Stimulated activated CD4-positive, alpha-beta T cell treated with anti-CD3 and anti-CD28 coated beads, Interleukin-2, amount 100 ng/mL, for 4 hours (primary cell): ENCODE measurements at places on chromosomes 12 and 14.

DNA sequence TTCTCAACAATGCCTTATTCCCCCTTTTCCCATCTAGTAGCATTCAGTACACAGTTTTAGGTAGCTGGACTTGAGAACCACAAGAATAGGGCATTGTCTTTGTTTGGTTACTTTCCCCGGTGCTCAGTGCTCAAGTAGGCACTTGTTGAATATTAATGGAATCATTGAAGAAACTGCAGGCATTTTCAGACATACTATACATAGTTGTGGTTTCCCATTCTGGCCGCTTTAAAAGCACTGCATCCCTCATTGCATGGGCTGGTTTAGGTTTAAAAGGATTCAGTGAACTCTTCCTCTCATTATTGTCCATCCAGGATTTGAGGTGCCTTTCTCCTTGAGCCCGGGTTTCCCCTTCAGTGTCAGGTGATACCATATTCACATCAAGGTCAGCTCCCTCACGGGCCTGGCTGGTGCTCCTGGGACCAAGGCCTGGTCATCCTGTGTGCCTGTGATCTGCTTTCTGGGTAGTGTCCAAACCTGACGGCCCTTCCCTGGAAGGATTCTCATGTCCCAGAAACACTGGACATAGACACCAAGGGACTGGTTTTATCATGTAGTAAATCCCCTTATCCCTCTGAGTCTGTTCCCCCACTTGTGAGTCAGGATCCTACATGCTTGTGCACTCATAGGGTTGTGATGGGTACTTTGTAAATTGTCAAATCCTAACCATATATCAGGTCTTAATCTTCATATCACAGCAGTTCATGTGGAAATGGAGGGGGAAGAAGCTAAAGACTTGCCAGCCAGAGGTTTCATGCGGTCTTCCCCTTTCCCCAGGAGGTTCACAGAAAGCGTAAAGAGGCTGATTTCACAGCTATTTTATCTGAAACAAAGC, 7.4 kb downstream of the TCP11L2 start:
- DNase-seq: no peak

GRCh38 chr14:56678838-56679237, 99.2 kb downstream of the TMEM260 start:
- no peak for DNase-seq

DNA sequence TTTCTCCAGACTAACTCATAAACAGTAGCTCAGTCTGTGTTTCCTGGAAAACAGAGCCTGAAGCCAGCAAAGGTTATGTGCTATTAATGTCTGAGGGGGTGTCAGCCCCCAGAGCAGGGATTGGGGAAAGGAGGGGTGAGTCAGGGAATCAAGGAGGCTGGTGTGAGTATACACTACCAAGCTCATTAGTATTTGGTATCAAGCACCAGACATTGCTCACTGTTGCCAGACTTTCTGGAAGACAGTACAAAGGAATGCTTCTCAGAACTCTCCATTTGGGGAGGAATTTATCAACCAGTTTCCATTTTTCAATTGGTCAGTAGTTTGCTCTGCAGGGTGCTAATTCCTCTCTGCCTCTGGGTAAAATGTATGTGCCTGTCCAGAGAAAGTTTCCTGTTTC, 443.4 kb downstream of the GLT1D1 start:
- no peak for DNase-seq

DNA sequence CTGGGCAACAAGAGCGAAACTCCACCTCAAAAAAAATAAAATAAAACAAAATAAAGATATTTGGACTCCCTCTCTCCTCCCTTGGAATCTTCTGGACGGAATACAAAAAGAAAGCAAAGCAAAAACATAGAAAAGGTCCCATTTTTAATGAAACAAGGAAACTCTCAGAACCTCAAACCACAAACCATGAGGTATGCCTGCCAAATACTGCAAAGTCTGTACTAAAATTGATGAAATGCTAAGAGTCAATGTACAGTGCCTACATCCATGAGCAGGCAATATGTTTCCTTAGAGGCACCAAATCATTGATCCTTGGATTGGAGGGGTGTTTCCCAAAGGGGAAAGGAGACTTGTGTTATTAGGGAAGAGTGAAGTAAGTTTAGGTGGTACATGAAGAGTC, 8.2 kb upstream of the RPS6KA5 start:
- DNase-seq: no peak

- DNase-seq: no peak
Measured at GRCh38 chr12:79424109-79424721, 266.5 kb downstream of the PAWR start.

DNA sequence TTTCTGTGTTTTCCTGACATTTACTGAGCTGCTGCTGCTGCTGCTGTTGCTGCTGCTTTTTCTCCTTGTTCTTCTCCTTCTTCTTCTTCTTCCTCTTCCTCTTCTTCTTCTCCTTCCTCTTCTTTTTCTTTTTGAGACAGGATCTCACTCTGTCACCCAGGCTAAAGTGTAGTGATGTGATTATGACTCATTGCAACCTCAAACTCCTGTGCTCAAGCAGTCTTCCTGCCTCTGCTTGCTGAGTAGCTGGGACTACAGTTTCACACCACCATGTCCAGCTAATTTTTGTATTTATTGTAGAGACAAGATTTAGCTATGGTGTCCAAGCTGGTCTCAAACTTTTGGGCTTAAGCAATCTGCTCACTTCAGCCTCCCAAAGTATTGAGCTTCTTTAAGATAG, 95.8 kb downstream of the TMTC3 start:
- DNase-seq: no peak

- DNase-seq: no peak
Measured at GRCh38 chr14:53979747-53980642, 23.4 kb upstream of the BMP4 start.

GRCh38 chr14:58100735-58101368, 51.2 kb downstream of the ARMH4 start:
- no peak for DNase-seq

GRCh38 chr14:45198551-45198950, 54.5 kb downstream of the MIS18BP1 start:
- DNase-seq: no peak

DNA sequence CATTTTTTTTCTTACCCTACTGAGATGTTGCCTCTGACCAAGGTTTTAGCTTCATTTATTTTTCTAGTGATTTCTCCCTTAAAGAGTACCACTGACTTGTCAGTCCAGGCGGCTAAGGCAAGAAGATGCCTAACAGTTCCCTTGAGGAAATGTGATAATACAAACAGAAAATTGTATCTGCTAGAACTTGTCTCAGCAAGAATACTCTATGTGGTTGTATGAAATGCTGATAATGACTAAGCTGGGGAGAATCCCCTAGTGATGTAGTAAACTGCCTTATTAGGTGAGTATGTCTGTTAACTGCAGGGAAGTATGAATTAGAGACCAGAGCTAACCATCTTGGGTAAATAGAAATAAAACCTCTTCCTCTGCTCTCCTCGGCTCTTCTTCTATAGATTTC, 6.7 kb downstream of the C12orf54 start:
- DNase-seq: no peak

DNA sequence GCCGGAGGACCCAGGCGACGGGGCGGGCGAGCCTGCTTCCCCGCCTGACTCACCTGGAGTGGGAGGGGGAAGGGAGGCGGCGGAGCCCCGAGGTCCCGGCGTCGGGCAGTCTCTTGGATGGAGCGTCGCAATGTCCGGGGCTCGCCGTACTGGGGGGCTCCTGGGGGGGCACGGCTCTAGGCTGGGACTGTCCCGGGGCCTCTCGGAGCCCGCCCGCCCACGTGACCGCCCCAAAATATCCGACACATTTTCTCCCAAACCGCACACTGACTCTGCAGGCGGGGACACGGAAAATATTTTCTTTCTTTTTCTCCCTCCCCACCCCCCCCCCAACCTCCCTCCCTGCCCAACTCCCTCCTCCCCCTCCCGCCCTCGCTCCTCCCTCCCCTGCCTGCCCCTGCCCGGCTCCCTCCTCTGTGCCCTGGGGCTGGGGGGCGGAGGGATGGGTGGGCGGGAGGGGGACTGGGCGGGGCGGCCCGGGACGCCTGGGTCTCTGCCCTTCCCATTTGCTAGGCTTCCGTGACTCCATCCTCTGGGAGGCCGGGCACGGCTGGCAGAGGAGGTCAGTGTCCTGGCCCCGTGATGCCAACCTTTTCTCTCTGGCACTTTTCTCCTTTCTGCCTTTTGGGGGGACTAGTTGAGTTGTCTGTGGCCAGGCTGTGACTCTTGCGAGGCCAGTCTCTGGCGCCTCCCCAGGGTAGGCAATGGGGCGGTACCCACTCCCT, at the start of gene RARG:
RARG (minus strand) TSS at position 289 of the 725 bp plus-strand sequence. CDS start 4,664 bp downstream, outside the sequence.
- DNase-seq: peak; percentile 75

GRCh38 chr12:27220055-27220987, 23.8 kb upstream of the STK38L start:
- DNase-seq: no peak

GRCh38 chr12:4610481-4610880, 38.4 kb downstream of the AKAP3 start:
- DNase-seq: no peak

DNA sequence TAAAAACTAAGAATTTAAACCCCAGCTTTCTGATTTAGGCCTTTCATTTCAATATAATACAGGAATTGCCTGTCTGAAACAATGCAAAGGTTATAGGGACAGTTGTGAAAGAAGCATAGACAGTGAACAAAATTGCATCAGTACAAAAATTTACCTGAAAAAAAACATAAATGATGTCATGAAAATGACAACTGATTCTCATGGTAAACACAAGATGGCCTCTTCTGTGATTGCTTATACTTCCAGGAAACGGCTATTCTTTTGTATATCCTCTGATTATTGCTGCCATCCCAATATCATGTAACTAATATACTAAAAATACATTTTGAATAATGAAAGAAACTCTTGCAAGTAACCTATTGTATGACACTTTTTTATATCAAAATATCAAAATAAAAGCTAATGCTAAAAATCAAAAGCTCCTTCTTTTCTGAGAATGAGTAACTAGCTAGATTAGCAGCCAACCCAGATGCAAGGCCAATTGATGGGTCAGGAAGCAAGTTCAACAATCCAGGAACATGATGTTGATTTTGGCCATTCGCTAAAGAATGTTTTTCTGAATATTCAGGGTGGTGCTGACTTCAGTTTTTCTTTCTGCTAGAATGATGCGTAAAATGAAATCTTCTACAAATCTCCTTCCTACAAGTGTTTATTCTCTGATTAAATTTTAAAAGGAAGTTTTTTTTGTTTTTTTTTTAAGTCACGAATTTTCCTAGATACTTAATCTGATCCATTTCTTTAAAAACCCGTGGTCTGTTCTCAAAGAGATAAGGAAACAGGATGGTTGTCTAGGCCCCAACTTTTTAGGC, 83.6 kb downstream of the ALX1 start:
- no peak for DNase-seq

DNA sequence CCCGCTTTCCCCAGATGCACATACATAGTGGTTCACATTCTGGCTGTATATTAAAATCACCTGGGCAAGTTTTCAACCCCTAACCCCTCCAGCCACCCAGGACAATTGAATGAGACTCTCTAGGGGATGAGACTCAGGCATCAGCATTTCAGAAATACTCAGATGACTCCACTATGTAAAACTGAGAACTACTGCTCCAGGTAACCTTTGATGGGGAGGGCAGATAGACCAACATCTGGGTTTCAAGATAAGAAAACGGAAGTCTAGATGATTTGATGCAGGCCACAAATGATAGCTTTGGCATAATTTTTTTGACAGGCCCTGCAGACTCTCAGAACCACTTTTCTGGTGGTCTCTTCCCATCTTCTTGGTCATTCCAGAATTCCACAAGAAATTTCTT, 341.1 kb downstream of the EMP1 start:
- no peak for DNase-seq

GRCh38 chr12:9694241-9694640, 24.7 kb downstream of the CLEC2D start:
- DNase-seq: no peak

- no peak for DNase-seq
Measured at GRCh38 chr12:17640615-17641014, 449.4 kb downstream of the RERGL start.

DNA sequence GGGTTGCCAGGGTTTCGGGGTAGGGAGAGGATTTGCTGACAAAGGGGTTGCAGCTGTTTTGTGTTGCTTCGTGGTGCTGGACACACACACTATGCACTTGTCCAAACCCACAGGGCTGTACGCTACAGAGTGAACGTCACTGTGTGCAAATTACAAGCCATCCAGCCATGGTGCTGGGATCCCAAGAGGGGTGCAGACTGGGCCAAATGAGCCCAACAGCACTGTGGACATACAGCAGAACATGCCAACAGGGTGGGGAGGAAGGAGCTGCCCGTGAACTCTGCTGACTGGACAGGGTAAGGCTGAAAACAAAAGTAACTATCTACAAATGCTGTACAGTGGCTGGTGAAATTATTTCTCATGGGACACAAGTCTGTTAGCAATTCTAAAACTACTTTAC, 25.2 kb downstream of the POLE start:
- no peak for DNase-seq

DNA sequence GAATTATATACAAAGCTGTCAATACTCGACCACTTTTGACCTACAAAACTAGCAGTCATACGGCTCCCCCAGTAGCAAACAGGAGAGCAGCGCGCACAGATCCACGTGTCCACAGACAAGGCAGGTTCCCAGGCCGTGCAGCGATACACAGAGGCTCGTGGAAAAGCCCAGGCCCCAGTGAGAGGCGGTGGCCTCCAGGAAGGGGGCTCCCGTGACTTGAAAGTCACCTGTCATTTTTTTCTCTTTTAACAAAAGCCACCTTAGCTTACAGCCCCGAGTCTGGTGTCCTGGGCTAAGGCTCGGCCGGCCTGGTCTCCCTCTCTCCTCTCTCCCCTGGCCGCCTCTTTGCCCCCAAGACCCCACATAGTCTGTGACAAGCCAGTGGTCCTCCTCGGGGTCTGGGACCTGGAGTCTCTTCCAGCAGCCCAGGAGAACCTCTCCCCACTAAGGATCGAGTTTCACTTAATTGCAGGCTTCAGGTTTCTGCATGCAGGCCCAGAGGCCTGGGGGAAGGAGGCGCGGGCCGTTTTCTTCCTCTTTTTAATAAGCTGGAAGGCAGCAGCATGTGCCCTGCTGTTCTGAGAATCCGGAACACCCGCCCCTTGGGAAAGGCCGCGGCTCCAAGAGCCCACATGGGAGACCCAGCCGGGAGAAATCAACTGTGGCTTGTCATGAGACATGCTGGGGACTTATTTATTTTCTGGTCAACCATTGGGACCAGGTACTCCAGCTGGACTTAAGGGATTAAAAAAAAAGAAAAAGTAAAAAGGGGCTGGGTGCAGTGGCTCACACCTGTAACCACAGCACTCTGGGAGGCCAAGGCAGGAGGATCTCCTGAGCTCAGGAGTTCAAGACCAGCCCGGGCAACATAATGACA, 15.9 kb downstream of the NCOR2 start:
- DNase-seq: no peak

GRCh38 chr14:50101417-50101816, 15.0 kb downstream of the VCPKMT start:
- no peak for DNase-seq
